ENCODE measurements at places on chromosomes 2 and 18.

DNA sequence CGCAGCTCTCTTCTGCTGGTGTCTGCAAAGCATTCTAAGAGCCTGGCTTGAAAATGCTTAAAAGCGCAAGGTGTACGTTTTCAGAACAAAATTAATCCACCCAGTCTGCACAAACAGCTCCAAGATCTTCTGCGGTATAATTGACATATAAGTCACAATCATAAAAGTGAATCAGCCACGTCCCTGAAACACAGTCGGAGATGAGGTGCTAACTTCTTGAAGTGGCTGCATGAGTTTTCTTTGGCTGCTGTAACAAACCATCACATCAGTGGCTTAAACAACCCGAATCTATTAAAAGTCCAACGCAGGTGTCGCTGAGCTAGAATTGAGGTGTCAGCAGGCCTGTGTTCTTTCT lies 32.6 kb downstream of the ARL4C start:
- DNase-seq, result no peak

DNA sequence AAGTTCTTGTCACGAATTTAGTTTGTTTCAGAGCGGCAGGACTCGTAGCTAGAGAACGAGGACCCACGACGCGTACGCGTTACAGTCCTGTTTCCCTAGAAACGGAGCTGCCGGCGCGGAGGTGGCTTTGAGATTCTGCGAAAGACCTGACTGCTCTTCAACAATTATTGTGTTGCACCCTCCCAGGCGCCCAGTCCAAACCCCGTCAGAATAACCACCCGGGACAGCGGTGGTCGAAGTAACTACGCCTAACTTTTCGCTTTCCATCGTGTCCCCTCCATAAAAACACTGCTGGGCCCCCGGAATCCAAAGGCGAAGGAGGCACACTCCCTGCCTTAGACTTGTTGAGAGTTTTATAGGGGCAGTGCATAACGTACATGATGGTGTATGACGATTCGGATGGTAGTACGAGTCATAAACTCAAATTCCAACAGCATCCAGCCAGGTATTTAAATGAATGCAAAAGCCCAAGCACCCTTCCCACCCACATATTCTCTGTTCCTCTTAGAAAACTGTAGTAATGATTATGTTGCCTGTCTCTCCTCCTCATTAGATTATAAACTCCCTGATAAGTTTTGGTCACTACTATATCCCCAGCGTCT lies 651 bp upstream of the STAM2 start:
- DNase-seq, result no peak

GRCh38 chr2:70898363-70899240 lies 37.1 kb upstream of the ATP6V1B1 start:
- peak; percentile 69 for DNase-seq

DNA sequence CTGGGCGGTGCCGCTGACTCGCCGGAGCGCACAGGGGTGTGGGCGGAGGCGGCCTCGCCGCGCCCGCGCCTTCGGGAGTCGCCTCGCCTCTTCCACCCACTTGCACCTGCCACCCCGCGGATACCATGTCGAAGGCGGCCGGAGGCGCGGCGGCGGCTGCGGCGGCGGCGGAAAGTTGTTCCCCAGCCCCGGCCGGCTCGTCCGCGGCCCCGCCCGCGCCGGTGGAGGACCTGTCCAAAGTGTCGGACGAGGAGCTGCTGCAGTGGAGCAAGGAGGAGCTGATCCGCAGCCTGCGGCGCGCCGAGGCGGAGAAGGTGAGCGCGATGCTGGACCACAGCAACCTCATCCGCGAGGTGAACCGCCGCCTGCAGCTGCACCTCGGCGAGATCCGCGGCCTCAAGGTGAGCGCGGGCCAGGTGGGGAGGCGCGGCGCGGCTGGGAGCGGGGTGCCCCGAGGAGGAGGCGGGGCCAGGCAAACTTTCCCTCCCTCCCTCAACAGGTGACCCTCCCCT lies 766 bp downstream of the CCDC85A start:
- DNase-seq, result no peak

DNA sequence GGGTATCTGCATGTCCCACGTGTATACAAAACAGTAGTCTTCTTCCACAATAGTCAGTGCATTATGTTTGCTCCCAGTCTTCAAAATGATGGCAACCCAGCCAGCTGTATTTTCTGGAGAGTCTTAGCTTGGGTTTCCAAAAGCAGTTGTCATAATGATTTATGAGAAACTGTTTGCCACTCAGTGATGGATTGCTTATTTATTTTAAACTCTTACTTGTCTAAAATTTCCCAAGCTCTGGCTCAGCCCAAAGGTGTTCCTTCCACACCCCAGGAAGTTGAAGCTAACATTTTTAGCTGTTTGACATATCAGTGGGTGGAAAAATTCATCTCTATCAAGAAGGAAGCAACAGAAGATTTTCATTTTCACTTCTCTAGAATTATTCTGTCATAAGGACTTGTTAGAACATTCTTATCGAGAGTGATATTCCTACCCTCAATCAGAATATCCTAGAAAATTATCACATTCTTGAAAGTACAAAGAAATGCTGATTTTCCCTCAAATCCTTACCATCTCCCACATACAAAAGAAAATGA lies 78.8 kb downstream of the ASAP2 start:
- DNase-seq, result no peak

DNA sequence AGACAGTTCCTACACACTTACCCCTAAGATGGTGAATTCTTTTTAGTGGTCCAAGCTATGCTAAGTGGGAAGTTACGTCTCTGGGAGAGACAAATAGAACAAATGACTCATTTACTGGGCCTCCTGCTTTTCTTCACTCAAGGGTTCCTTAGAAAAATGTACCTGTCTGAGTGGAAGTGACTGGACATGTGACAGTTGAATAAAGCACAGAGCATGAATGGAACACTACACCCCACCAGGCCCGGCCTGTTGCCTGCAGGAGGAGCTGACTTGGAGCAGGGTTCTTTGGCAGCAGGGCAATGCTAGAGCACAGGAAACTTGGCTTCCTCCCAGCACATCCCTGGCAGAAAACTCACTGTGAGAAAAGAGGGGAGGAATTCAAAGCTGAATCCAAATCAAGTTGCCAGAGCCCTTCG lies 451.0 kb upstream of the SETBP1 start:
- DNase-seq, result no peak

- no peak for DNase-seq
Measured at GRCh38 chr18:79614211-79614955, 65.2 kb upstream of the CTDP1 start.

DNA sequence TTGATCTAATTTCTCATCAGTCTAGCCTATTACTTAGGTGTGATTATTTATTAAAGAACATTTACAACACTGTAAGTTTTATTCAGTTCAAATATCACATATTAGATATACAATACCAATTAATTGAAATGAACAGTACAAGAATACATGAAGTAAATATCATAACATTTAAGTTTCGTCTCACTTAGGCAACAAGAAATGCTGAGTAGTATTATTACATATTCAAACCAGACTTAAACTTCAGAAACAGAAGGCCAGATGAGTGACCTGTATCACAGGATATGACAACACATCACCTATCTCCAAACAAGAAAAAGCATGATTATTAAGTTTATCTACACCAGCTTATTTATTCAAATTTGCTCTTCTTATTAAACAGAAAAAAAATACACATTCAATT lies 48.9 kb downstream of the LONRF2 start:
- DNase-seq, result no peak

DNA sequence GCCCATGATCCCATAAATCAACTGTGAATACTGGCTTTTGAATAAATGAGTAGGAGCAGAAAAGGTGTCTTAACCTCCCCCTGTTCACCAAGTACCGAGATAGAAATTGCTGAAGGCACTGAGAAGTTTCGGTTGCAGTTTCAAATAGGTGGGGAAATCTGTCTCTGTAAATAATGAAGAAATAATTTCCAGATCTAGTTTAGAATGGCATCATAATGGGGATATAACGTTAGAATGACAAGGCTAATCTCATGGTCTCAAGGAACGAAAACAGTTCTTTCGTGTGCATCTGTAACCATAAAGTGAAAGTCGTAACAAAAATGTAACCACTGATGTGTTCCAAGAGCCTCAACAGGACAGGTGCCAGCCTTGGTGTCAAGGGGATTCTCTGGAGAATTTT lies 49.9 kb upstream of the TMEM18 start:
- no peak for DNase-seq

DNA sequence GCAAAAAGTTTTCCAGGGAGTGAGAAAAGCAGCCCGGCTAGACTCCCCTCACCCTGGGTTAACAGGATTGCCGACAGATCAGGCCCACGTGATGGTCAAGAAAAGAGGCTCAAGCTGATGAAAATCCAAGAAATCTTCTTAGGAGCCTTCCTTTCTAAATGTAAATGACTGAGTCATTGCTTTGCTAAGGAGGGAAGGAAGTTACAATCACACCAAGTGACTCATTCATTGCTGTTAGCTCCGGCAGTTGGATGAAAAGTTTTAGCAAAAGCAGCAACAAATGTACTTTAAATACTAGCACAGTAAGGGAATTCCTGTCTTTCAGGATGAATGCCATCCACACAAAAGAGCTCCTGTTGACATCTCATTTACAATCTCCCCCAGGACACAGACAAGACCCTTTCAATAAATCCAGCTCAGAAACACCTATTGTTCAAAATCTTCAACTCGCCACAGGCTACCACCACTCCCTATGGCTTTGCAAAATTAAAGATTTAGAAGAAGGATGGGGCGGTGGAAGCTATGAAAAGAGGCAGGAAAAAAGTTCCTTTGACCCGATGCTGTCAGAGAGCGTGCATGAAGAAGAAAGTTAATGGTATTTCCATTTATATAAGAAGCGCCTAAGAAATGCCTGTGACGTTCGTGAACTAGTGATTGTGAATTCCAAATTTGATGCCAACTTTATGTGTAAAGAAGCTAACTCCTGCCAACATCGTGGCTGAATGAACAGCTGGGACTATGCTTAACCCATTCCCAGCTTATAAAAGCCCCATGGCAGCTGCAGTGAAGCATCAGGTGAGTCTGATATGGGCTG lies 153.7 kb downstream of the TGIF1 start:
- DNase-seq, result peak; percentile 87

DNA sequence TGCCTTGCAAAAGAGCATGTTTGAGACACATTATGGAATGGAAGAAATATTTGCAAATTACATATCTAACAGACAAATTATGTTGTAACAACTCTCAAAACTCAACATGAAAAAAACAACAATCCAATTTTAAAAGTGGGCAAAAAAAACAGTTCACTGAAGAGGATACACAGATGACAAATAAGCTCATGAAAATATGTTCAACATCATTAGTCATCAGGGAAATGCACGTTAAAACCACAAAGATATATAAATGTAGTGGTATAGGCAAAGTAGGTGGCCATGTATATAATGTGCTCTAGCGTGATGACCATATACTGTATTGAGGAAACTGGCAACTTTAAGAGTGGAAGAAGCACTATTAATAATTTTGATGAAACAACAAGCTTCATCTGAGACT lies 220.1 kb downstream of the IRS1 start:
- DNase-seq, result no peak

- DNase-seq, result peak; percentile 91
Measured at GRCh38 chr2:240857039-240858008, 11.3 kb upstream of the AGXT start.

- no peak for DNase-seq
Measured at GRCh38 chr2:217208867-217209266, 349.0 kb upstream of the TNP1 start.

GRCh38 chr18:7870855-7871254 lies 303.7 kb downstream of the PTPRM start:
- DNase-seq, result no peak

- DNase-seq, result no peak
Measured at GRCh38 chr18:47050468-47050867, 15.0 kb upstream of the ELOA2 start.

Data from NCI-H524 (cell line).